PC-9 (cell line): ENCODE measurements at places on chromosomes 5 and 9. TPM values are rescaled to one million over a fixed set of nuclear protein-coding genes. Genes with fewer than 3 reads are reported as not detected.

The NACC2 gene
- 22.4 and 23.8 TPM in 2 replicates for total RNA-seq

DNA sequence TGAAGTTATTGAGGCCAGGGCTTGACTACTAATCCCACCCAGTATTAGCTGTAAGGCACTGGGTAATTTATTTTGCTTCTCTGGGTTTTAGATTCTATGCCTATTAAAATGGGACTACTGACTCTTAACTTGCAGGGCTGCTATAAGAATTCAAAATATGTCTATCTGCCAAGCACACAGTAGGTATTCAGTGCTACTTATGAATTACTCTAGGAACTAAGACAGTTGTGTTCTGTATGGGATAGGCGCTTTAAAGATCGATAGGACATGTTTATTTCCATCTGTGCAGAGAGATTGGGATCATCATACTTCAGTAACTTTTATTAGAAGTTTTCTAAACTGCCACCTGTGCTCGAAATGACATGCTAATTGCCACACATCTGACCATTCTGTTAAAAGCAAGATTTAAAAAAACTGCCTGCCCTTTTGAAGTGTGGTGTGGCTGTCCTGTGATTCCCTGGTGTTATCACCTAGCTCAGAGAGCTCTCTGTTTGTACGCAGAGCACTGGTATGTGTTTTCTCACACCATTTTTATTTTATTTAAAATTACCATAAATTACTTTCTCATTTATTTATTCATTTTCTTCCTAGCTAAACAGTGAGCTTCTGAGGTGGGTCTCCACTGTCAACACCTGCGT is 58.7 kb downstream of the FYB1 start:
- no peaks in the 10 kb centered on the region for H3K27me3 ChIP-seq
- H3K4me1 ChIP-seq: peaks cover 10% of the 10 kb centered on the region; the same call in 1 of the 2 replicates
- H3K4me3 ChIP-seq: no peak overlapping the region

GRCh38 chr9:4333231-4333740 is 33.4 kb upstream of the GLIS3 start:
- H3K4me3 ChIP-seq: no peak overlapping the region
- no peak for DNase-seq
- no peak overlapping the region for H3K27ac ChIP-seq
- no peaks in the 10 kb centered on the region for H3K36me3 ChIP-seq
- H3K27me3 ChIP-seq: no peaks in the 10 kb centered on the region
- H3K4me1 ChIP-seq: peaks cover 13% of the 10 kb centered on the region

The LOX gene
- 2.8 and 3.2 TPM in 2 replicates for total RNA-seq

GRCh38 chr9:135136991-135137832 is 49.7 kb downstream of the OLFM1 start:
- no peaks in the 10 kb centered on the region for H3K36me3 ChIP-seq
- DNase-seq: no peak

The STK32A gene
- total RNA-seq: not detected in 2 replicates

DNA sequence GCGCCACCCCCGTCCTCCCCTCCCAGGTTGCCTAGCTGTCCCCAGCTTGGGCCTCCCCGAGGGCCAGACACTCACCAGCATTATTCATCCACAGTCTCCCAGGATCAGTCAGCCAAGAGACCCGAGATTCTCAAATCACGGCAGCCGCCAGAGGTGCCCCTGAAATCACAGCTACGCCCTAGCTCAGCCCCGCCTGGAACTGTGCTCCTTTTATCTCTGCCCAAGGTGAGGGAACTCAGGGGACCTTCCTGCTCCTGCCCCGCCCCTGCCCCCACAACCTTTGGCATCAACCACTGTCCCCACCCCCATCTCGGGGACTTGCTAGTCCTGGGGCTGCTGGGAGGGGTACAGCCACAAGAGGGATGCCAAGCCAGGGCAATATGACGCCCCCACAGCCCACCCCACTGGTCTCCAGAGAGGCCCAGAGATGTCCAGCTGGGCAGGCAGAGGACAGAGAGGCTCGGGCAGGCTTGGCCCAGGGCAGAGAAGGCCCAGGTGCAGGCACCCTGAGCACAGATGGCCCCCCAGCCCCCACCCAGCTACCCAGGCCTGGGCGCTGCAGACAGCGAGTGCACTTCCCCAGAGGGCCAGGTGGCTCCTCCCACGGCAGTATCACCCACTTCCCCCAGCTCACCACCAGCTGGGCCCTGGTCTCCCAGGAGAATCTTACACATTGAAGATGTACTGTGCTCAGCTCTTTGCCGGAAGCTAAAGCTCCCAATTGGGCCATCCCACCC is at the start of gene FUT7:
FUT7 (minus strand) TSS at position 185 of the 737 bp plus-strand sequence; CDS start at position 88, 97 bp downstream.
- no peaks in the 10 kb centered on the region for H3K27me3 ChIP-seq
- no peak within 1 kb of the TSS for H3K27ac ChIP-seq
- DNase-seq: no peak
- peaks cover 17% of the 10 kb centered on the region for H3K4me1 ChIP-seq

- no peak overlapping the region for H3K4me3 ChIP-seq
- no peaks in the 10 kb centered on the region for H3K36me3 ChIP-seq
- no peak overlapping the region for H3K27ac ChIP-seq
- peaks cover 20% of the 10 kb centered on the region for H3K27me3 ChIP-seq
Observed at GRCh38 chr5:561408-561807, 37.2 kb upstream of the SLC9A3 start.

- peak; percentile 60 for DNase-seq
- H3K4me1 ChIP-seq: peaks cover 8% of the 10 kb centered on the region
- H3K27ac ChIP-seq: no peak overlapping the region
Observed at GRCh38 chr9:101458963-101459631, 23.5 kb upstream of the ALDOB start.
